ENCODE measurements at places on chromosomes 3 and 15.

DNA sequence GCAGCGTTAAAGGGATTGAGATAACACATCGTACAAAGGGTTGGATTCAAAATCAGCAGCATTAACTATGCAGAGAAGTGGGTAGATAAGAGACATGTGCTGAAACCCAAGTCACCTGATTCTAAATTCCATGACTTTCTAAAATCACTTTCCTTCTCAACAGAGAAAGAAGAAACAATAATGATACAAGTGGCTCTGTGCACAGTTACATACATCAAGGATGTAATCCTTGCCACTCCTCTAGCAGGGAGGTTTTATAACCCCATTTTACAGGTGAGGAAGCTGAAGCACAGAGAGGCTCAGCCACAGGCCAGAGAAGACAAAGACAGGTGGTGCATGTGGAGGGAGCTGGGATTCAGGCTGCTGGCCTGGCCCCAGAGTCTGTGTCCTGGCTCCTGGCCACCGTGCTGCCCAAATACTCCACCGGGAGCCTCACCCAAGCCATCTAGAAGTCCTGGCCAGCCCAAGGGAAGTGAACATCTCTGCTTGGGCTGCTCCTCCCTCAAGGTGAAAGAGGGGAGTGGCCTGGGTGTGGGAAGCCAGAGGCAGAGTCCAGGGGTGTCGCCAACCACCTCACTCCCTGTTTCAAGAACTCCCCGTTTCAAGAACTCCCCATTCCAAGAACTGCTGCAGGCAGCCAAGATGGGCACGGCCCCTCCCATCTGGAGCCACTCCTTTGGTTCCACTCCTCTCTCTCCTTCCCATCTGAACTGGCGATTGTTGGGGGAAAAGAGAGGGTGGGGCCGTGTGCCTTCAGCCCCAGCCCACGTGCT, 147.1 kb downstream of the NUP210 start:
- DNase-seq = no peak

DNA sequence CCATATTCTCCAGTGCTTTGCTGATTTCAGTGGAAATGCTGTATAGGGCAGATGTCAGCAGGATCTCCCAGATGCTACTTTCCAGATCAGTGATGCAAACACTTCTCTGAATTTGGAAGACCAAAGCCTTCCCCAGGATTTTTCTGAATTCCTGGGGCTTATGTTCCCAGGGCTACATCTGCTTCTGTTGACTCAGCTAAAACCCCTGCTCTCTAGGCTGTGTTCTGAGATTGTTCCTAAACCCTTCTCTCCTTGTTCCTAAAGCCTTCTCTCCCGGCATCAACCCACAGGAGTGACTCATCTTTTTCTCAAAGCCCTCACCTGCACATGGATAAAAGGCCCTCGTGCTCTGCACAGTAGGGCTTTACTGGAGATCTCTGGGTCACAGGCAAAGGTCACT, 35.5 kb downstream of the FAH start:
- DNase-seq = no peak

GRCh38 chr3:37024092-37024491, 30.8 kb downstream of the MLH1 start:
- DNase-seq = no peak

DNA sequence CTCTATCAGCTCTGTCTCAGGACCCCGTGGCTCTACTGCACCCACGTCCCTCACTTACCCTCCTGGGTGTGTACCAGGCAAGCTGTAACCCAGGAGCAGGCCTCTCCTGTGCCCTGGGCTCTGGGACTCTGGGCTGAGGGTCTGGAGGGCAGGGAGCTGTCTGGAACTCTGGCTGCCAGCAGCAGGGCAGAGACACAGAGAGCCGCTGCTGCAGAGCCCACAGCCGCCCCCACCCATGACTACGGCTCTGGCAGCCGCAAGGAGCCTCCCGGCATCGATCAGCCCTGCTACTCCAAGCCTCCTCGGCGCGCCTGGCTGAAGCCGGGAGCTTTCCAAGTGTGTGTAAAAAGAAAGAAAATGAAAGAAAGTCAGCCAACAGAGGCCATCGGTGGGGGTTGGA, 103.7 kb upstream of the ATP2B2 start:
- DNase-seq = no peak

DNA sequence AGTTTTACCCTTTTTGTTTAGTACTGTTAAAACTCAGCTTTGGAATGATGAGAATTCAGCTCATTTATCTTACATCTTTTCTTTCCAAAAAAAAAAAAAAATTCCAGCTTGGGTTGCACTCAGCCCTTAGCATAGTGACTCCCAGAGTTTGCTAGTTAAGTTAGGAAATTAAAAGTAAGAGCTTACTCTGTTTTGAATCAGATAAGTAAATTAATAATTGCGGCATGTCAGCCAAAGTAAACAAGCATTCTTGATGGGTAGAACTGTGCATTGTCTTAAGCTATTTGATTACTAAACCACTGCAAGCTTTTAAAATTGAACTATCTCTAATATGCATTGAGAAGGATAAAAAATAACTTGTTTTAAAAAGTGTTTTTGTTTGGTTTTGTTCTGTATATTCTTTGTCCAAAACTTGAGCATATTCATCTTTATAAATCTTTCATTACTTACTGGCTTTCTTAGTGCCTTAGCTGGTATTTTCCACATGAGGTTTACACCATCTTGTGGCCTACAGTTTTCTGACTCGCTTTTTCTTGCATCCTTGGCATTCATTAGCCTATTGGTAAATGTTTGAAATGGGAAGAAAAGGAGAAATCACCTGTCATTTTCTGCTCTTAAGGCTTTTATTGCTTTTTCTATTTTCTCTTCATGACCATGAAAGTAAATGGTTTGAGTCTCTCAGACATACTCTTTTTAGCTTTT, 107.6 kb downstream of the FILIP1L start:
- peak; percentile 30 for DNase-seq

GRCh38 chr3:73719861-73720260, 95.1 kb upstream of the PDZRN3 start:
- DNase-seq = peak; percentile 9

- DNase-seq = no peak
Measured at GRCh38 chr3:98555025-98555379, 23.2 kb downstream of the GPR15 start.

GRCh38 chr3:5264896-5265770, 77.6 kb downstream of the EDEM1 start:
- DNase-seq = no peak

DNA sequence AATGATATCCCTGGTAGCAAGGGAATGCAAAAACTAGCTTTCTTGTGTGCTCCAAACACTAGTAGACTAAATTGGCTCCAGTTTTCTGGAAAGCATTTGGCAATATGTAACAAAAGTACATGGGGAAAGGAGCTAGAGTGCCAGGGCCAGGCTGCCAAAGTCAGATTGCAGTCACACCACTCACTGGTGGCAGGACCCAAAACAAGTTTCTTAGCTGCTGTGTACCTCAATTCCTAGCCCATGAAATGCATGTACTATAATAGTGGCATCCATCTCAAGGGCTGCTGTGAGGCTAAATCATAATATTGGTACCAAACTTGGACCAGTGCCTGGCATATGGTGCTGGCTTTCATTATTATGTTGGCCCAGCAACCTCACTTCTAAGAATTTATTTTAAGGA, 49.3 kb downstream of the CLDN18 start:
- no peak for DNase-seq

GRCh38 chr3:12832350-12833221, 8.8 kb downstream of the RPL32 start:
- DNase-seq = no peak

- no peak for DNase-seq
Measured at GRCh38 chr3:25454005-25454927, 26.2 kb downstream of the RARB start.

DNA sequence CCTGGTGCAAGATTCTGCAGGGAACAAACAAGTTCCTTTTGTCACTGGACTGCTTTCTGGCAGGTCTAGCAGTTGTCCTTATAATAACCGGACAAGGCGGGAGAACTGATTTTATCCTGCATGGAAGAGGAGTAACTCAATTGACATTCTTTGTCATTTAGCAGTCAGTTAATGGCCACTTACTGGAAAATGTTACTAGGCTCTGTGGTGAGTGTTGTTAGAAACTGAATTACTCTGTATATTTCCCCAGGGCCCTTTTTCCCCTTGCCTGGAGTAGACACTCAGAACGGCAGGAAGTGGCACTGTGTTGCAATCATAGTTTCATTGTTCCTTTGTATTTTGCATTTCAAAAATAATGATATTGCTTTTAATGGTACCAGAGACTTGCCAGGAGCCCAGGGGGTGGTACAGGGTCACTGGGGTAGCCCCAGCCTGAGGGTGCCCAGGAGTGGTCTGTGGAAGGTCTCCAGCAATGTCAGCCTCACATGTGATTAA, 318.6 kb upstream of the LRRFIP2 start:
- DNase-seq = no peak

DNA sequence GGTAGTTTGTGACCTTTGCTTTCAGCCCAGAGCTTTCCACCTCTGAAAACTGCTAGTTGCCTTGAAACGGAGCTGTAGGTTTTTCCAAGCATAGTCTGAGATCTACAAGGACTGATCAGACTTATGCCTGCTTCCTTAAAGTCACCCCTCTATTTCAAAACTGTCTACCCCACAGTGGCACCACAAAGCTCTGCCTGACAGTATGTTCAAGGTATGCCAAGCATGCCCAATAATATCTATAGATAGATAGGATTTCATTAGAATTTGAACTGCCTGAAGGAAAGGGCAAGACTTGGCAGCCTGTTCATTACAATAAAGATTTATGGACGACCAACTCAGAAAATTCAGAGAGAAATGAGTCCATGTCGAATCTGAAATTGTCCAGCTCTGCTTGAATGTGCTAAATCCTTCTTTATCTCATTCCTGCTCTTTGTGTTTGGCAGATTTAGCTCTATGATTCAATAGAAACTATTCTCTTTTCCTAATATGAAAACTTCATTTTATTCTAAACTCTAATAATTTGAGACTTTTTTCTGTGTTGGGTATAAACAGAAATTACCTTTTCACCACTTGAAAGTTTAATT, 227.6 kb upstream of the TBC1D5 start:
- no peak for DNase-seq

DNA sequence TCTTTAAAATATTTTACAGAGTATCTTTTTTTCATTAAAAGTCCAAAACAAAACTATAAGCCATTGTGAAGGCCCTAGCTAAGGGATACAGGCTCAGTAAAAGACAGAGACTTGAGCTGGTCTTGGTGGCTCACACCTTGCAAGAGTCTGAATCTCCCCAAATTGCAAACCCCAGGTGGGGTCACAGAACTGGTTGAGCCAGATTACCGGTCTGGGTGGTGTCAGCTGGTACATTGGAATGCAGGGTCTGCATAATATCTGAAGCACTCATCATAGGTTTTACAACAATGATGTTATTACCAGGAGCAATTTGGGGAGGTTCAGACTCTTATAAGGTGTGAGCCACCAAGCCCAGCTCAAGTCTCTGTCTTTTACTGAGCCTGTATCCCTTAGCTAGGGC, 201.2 kb upstream of the ARPP21 start:
- DNase-seq = no peak

GRCh38 chr15:39931615-39932014, 2.3 kb upstream of the EIF2AK4 start:
- no peak for DNase-seq

DNA sequence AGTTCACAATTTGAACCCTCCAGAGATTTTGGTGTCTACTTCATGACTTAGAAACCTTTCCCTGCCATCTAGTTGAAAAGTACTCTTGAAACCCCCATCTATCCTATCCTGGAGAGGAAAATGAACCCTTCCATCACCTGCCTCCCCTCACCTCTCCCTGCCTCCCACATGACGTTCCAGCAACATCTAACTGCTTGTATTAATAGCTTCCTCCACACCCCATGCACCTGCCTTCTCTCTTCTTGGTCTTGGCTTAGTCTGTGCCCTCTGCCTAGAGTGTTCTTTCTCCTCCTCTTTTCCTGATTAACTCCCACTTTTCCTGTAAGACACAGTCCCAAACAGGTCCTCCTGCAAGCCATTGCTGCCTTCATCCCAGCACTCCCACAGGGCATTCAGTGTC, 107.8 kb downstream of the LIPC start:
- DNase-seq = no peak

DNA sequence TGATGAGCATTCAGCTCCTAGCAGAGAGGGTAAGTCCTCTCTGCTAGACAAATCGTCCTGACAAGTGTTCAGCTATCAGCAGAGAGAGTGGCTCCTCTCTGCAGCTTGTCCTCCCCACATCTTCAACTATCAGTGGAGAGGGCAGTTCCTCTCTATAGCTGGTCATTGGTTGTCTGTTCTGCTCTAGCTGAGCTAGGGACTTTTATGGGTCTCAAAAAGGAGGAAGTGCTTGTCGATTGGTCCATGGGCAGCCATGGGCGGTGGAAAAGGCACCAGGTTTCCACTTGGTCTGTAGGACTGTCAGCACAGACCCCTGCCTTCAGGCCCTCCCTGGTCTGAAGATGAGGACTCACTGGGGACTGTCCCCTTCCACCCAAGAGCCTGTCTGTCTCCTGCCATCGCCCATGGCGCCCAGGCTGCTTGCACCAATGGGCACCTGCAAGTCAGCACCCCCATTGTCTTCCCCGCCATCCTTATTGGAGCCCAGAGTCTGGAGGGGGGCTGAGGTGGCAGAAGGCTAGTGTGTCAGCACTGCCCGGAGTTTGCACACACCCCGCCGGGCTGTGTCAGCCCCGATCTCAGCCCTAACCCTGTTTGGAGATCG, 264.7 kb downstream of the ZBBX start:
- no peak for DNase-seq

- peak; percentile 31 for DNase-seq
Measured at GRCh38 chr3:161894657-161895056, 398.0 kb downstream of the OTOL1 start.

- no peak for DNase-seq
Measured at GRCh38 chr3:196555295-196555694, 13.1 kb downstream of the WDR53 start.

- DNase-seq = no peak
Measured at GRCh38 chr15:22904736-22905135, 66.3 kb downstream of the NIPA2 start.

DNA sequence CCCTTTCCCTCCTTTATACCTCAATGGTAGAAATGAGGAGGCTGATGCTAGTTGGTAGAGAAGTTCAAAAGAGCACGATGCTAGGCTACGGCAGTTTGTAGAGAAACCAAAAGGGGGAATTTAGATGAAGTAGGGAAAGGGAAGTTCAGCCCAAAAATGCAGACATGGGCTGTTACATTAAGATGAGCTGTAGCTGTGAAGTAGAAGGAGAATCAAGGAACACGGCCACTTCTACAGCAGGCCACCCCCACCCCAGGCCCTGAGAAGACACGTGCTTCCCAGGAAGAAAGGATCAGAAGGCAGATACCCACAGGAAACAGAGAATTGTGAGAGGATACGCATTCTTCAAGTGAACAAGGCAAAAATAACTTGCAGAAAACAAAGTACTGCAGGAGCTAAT, 2.1 kb upstream of the PARP14 start:
- peak; percentile 64 for DNase-seq

- no peak for DNase-seq
Measured at GRCh38 chr3:147649475-147649874, 240.3 kb downstream of the ZIC1 start.

- DNase-seq = no peak
Measured at GRCh38 chr3:18827664-18828063, 320.6 kb upstream of the KCNH8 start.

DNA sequence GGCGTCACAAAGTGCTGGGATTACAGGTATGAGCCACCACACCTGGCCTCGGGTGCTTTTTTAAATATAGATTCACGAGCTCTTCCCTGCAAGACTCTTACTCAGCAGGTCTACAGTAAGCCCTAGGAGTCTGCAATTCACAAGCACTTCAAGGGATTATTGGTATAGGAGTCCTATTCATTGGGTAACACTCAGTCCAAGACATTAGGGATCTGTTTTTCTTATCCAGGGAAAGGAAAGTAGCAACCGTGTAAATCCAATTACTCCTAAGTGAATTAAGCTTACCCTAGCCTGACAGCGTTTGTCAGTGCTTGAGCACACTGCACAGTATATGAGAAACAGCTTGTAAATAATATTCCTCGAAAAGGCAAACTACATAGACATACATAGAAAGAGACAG, 109.9 kb downstream of the SENP2 start:
- DNase-seq = no peak
